Activated T-helper 1 cell treated with anti-CD3 and anti-CD28 coated beads, Interleukin-12 subunit alpha, Interleukin-12 subunit beta, Interleukin-2, Interleukin-4 antibody, amounts not matched to agents 30 ng/mL and 10 ng/mL and 1 ng/mL, durations not matched to agents 14 hours and 24 hours and 36 hours (primary cell): ENCODE measurements at places on chromosomes 11 and 22. TPM values are rescaled to one million over a fixed set of nuclear protein-coding genes. Genes with fewer than 3 reads are reported as not detected.

The TCIRG1 gene
- total RNA-seq = 142 and 152 TPM in 2 replicates

The C22orf42 gene
- total RNA-seq = not detected in 2 replicates

The MRPL49 gene
- total RNA-seq = 76.0 and 76.4 TPM in 2 replicates

The DDTL gene
- total RNA-seq = 4.0 and 4.7 TPM in 2 replicates

The TOP3B gene
- total RNA-seq = 48.4 and 51.9 TPM in 2 replicates

The INS gene
- total RNA-seq = not detected in 2 replicates
